HepG2 (cell line): ENCODE measurements at places on chromosomes 1 and 21. TPM values are rescaled to one million over a fixed set of nuclear protein-coding genes. Genes with fewer than 3 reads are reported as not detected.

DNA sequence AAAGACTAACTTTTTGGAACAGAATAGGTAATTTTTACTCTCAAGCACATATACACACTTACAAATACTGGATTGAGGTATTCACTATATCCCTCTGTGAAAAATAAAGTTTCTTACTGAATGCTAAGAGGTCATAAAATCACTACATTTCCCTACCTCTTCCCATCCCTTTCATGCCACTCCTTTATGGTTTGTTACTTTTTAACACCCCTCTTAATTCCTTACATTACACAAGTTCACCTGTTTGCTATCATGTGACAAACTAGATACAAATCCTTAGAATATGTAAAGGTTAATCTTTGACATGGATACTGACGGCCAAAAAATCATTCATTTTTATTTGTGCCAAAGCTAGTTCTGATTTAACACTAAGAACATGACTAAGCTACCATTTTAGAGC is 6.8 kb upstream of the DCAF6 start:
- H3K27me3 ChIP-seq: no peaks in the 10 kb centered on the region
- H3K4me1 ChIP-seq: peaks cover 76% of the 10 kb centered on the region
- H3K4me3 ChIP-seq: no peak overlapping the region
- H3K27ac ChIP-seq: no peak overlapping the region

OR2L2 gene
- total RNA-seq: not detected in 2 replicates

CR1L gene
- total RNA-seq: not detected in 2 replicates

DNA sequence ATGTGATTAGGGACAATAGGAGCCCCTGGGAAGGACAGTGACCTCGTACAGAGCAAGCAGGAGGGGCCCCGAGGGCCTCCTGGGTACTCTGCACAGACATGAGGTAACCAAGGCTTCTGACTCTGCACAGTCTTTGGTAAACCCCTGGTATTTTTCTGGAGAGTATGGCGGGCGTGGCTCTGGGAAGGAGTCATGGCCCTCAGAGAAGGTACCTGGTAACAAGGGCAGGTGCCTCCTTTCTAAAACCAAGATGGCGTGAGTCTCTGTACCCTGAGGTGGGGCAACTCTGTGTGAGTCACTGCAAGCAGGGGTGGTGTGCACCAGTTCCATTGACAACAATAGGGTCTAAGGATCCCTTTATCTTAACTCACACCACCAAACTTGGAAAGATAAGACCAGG is 39.9 kb upstream of the SLC19A1 start:
- H3K36me3 ChIP-seq: no peaks in the 10 kb centered on the region
- DNase-seq: no peak
- H3K4me1 ChIP-seq: no peaks in the 10 kb centered on the region
- no peak overlapping the region for H3K27ac ChIP-seq

- no peak overlapping the region for H3K27ac ChIP-seq
- H3K4me1 ChIP-seq: peaks cover 39% of the 10 kb centered on the region
- H3K4me3 ChIP-seq: no peak overlapping the region
- no peak for DNase-seq
Observed at GRCh38 chr1:111213412-111213811, 13.0 kb upstream of the DENND2D start.
